ENCODE measurements at places on chromosomes 2 and 18.

GRCh38 chr18:77016936-77017335, 115.6 kb downstream of the MBP start:
- DNase-seq = peak; percentile 96

- no peak for DNase-seq
Observed at GRCh38 chr2:213266421-213266820, 17.8 kb upstream of the SPAG16 start.

DNA sequence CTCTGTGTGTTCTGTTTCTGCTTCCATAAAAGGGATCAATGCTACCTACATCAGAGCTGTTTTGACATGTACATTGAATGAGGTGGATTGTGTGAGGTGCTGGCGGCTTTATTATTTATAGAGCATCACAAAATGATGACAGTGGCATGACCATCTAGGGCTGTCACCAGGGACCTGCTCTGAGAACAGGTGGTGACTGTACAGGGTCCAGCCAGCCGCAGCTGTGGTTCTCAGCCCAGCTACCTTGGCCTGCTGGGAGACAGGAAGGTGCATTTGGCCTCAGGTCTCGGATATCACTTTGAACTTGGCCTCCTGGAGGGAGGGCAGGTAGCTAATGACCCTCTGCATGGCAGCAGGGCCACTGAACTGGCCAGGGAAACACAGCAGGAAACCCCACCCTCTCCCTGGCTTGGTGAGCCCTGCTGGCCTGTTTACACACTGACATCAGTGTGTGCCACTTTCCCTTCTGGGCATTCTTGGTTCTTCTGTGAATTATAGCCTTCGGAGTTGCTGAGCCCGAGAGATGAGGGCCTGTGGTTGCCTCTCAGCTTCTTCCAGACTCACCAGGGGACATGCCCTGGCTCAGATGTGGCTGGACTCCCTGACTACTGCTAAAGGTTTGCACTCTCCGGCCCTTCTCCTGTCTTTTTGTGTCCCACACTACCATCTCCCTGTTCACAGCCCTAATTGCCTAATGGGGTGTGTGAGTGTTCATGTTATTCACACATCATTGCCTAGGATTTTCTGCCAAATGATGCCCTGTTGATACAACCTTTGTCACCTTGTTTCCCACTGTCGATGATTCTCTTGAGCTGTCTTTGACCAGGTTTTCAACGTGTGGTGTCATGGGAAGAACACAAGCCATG, 109.2 kb upstream of the RAB12 start:
- no peak for DNase-seq

- no peak for DNase-seq
Observed at GRCh38 chr2:240364582-240364960, 70.9 kb upstream of the GPC1 start.

- DNase-seq = no peak
Observed at GRCh38 chr2:12694990-12695774, 21.6 kb upstream of the TRIB2 start.

DNA sequence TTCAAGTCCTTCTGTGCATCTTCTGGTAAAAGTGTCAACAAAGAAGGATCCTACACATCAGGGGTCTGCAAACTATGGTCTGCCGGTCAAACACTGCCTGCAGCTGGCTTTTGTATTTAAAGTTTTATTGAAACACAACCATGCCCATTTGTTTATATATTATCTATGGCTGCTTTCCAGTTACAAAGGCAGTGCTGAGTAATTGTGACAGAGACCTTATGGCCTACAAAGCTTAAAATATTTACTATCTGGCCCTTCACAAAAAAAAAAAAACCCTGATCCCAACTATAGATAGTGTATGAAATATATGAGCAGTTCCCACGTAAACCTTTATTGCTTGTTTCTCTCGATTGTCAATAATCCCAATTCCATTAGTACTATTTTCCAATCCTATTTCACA, 101.4 kb downstream of the RBMS1 start:
- no peak for DNase-seq

Measured in dorsolateral prefrontal cortex (tissue), 122 donors.